ENCODE measurements at places on chromosomes 1 and 21.

DNA sequence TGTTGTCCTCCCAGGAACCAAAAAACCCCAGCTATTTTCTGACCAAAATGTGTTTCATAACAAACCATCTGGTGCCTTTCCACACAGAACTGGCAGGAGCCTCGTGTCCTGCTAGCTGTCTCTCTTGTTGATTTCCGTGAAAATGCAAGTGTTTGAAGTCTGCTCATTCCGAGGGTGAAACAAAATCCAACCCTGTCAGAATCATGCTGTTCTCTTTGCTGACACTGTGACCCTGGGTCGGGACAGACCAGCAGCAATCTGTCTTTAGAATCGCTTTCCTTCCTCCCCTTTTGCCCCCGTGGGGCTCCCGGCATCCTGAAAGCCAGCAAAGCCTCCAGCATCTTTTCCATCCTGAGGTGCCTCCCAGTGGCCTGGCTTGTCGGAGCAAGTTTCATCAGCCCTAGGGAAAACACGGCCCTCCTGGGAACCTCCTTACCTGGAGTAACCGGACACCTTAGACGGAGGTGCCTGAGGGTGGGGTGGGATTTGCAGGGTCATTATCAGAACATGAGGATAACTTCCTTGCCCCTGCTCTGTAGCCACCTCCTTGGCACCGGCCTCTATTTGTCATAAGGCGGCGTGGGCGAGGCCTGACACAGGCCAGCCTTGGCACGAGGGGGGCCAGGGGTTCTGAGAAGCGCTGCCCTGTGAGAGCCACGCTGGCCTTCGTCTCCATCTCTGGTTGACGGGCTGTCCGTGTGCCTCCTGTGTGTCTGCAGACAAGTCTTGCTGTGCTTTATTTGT, 24.9 kb downstream of the LDLRAP1 start:
- DNase-seq: no peak

- no peak for DNase-seq
Measured at GRCh38 chr1:111585447-111586086, 34.0 kb upstream of the RAP1A start.

- no peak for DNase-seq
Measured at GRCh38 chr1:219354962-219355361, 181.3 kb downstream of the LYPLAL1 start.

DNA sequence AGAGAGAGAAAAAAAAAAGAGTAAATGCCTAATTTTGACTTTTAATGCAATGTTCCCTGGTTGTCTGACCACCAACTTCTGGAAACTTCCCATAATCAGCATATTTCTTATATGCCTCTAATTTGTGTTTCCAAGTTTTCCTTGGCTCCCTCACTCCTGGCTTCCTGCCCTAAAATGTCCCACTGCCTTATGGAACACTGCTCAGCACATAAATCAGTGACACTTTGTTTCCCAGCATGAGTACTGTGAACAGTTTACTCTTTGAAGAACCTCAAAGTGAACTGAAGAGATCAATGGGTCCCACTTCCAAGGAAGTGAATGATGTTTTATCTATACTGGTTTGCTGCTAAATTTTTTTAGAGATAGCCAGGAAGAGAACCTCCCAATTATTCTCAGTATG, 271.3 kb upstream of the PRMT6 start:
- no peak for DNase-seq

GRCh38 chr1:161678500-161678899, 15.6 kb downstream of the FCGR2B start:
- DNase-seq: no peak

- peak; percentile 64 for DNase-seq
Measured at GRCh38 chr1:206029484-206029883, 5.8 kb upstream of the CTSE start.

GRCh38 chr1:180264595-180264994, 34.5 kb downstream of the LHX4 start:
- no peak for DNase-seq

GRCh38 chr1:15692121-15692682, 8.1 kb downstream of the PLEKHM2 start:
- no peak for DNase-seq

DNA sequence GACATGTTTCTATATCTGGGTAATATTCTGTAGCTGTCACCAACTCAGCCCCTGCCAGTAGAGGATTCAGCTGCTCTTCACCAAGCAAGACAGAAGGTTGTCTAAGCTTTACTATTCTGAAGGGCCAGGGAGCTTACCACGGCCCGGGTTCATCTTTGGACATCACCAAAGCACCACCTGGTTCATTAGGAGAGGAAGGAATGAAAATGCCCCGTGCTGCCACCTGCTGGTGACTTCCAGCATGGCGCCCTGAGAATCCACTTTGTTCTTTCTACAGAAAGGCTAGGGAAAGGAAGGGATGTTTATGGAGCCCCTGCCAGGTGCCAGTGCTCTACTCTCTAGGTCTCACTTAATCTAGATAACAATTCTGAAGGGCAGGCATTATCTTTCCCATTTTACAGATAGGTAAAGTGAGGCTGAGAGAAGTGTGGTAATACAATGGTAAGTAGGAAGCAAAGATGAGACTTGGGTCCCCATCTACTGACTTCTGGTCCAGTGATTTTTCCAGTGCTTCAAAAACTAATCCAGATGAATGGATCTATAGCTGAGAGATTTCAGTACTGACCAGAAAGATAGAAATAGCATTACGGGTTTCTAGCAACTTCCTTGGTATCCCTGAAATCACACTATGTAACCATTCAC, 79.5 kb downstream of the BEND5 start:
- DNase-seq: no peak

DNA sequence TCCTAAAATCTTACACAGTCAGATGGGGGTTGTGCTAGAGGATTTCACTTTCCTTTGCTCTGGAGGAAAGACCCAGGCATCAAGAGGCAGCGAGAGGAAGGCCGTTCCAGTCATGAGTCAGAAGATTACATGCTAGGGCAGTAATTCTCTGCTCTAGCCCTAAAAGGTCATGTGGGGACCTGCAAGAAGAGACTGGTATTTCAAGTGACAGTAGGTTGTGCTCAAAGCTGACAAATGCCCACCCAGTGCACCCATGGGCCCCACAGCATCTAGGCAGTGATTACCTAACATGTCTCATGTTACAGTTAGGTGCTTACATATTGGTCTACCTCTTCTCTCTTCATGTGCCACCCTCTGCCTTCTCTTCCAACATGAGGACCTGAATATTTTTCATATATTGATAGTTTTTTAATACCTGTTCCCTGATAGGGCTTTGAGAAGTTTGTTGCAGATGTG, 99.7 kb upstream of the BEND5 start:
- DNase-seq: no peak
